Brain microvascular endothelial cell (primary cell): ENCODE measurements at places on chromosomes 12 and 14.

- no peak for DNase-seq
These were observed 464.4 kb downstream of the ZFP36L1 start for GRCh38 chr14:68328509-68328908.

- peak; percentile 24 for DNase-seq
These were observed 353.2 kb downstream of the BCAT1 start for GRCh38 chr12:24595652-24596235.

GRCh38 chr12:138898-139534 lies 72.4 kb downstream of the IQSEC3 start:
- peak; percentile 11 for DNase-seq

GRCh38 chr14:69699748-69700303 lies 67.1 kb upstream of the SRSF5 start:
- no peak for DNase-seq

- DNase-seq: no peak
These were observed 184.2 kb downstream of the TMTC2 start for GRCh38 chr12:82870771-82871377.
